ENCODE measurements at places on chromosomes 4 and X. TPM values are rescaled to one million over a fixed set of nuclear protein-coding genes. Genes with fewer than 3 reads are reported as not detected.

The WDR45 gene
- total RNA-seq = 115 TPM

The ERVMER34-1 gene
- 3.5 TPM for total RNA-seq

The RAB9B gene
- total RNA-seq = 0.34 TPM

The CDX4 gene
- not detected for total RNA-seq

The NAP1L3 gene
- 3.2 TPM for total RNA-seq

The FRMPD3 gene
- not detected for total RNA-seq

The PLK4 gene
- total RNA-seq = 4.9 TPM

The MXRA5 gene
- total RNA-seq = 4.9 TPM

The NUP62CL gene
- 1.8 TPM for total RNA-seq

The JAKMIP1 gene
- not detected for total RNA-seq

The TMEM31 gene
- total RNA-seq = not detected

The SPP1 gene
- 160 TPM for total RNA-seq

The DDX60 gene
- total RNA-seq = 28.3 TPM

The MAGEB10 gene
- total RNA-seq = not detected

The MTNR1A gene
- total RNA-seq = not detected

The SHROOM4 gene
- total RNA-seq = 7.5 TPM

The LANCL3 gene
- 0.13 TPM for total RNA-seq

The ENPEP gene
- 4.6 TPM for total RNA-seq

The CLDN22 gene
- total RNA-seq = not detected

The PPARGC1A gene
- total RNA-seq = 3.3 TPM

The ELF4 gene
- total RNA-seq = 27.9 TPM

The CDS1 gene
- 18.8 TPM for total RNA-seq

The SGCB gene
- total RNA-seq = 21.1 TPM

The TAF1 gene
- 15.1 TPM for total RNA-seq

The PNMA3 gene
- total RNA-seq = 1.7 TPM

The HSFX2 gene
- total RNA-seq = not detected

The BMPR1B gene
- 9.2 TPM for total RNA-seq

The ART3 gene
- total RNA-seq = not detected

The IL13RA1 gene
- 32.0 TPM for total RNA-seq

The MOSPD2 gene
- 10.3 TPM for total RNA-seq

The RBMXL3 gene
- total RNA-seq = not detected
